Cardiac muscle cell (in vitro differentiated cells and primary cell): ENCODE measurements at places on chromosomes 16 and 17.

DNA sequence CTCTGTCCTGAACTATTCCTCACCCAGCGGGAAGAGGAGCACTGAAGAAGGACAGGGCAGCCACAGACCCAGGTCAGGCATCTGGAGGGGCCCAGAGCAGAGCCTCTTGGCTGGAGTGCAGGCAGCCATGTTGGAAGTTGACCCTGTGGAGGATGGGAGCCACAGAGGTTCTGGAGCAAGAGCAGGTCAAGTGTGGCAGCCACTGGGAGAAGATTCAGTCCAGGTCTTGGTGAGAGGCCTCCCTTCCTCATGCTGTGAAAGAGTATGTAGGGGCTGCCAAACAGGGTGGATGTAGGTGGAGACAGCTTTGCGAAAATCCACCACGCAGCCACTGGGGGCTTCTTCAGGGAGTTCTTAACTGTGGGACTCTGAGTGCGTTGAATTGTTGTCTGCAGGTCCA lies 590 bp upstream of the CD79B start:
- DNase-seq, result no peak

DNA sequence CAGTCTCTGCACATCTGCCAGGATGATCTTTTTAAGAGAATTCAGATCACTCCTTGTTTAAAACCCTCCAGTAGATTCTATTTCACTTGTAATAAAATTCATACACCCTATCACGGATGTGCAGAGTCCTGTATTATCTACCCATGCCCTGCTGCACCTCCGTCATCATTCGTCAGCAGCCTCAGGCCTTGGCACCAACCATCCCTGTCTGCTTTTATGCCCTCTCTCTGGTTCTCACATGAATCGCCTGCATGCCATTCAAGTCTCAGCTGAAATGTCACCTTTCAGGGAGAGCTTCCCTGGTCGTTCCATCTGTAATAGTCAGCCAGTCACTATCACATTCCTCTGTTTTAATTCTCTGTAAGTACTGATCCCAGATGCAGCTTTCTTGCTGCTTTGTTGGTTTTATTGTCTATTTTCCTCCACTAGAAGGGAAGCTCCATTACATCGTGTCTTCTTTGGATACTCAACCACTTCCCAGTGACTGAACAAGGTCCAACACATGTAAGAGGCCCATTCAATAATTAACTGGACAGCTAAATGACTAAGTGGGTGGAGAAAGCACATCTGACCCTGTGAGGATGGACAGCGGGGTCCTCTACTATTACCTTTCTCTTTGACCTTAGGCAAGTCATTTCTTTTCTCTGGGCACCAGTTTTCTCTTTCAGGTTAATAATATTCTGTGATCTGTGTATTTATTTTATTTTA lies 81.2 kb upstream of the GOT2 start:
- DNase-seq, result no peak

DNA sequence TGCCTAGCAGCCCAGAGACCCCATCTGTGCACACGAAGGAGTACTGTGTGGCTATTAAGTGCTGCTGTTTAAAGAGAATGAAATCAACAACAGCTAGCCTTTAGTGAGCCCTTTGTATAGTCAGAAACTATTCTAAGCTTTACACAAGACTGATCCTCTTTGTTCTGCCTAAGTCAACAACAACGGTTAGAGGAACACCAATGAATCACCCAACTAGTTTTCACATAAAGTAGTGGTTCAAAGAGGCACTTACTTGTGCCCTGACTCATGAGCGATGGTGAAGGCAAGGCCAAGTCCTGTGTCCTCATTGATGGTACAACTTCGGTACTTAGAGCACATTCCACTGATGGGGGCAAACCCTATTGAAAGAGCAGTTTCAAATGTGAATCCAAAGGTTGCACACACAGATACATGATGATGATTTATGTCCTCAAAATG lies 75.8 kb downstream of the ADAMTS18 start:
- DNase-seq, result peak; percentile 16

GRCh38 chr17:15239491-15239890 lies 25.6 kb downstream of the PMP22 start:
- DNase-seq, result no peak

DNA sequence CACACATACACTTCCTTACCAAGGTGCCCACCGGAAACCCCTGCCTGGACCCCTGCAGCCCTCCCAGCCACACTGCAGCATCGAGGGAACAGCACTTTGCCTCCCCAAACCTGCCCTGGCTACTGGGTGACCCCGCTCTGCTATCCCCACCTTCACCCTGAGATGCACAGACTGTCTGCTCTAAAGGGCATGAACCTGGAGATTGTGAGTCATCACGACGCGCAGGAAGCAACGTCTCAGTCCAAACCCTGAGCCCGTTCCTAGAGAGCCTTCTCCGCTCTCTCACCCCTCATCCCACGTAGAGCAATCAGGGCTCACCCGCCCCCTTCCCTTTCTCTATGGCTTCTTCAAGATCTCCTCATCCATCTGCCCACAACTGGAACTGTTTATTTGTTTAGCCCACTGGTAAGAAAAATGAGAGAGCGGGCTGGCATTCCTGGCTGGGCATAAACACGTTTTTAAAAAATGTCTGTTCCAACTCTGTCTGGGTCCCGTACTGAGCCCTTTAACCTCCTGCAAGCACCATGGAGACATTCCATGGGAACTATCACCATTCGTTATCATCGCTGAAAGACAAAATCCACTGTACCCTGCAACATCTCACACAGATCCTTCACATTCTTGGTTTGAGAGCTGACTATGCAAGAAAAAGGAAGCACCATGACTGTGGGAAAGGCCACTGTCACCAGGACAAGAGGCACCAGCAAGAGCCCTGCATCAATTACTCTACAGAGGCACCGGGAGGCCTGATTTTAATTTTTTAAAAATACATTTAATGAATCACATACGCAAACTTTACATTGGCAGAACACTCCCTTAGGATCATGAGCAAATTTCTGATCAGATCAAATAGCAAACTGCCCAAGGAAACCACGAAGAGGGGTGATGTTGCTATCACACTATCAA lies 28.2 kb downstream of the ZFHX3 start:
- DNase-seq, result peak; percentile 44

GRCh38 chr17:51647067-51647466 lies 386.7 kb downstream of the UTP18 start:
- no peak for DNase-seq

DNA sequence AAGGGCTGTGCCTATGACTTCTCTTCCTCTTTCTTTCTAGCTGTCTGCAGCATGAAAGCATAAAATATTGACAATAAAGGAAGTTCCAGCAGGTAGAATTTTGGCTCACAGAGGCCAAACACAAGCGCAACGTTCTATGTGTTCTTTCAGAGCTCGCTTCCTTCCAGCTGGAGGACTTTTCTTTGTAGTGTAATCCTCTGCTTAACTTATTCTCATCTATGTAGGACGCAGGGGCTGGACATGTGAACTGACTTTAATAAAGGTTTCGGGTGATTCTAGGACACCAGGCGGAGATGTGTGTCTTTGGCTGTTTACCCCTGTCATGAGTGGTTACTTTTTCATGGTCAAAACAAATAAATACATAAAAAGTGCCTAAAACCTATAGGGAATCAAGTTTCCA lies 191.5 kb upstream of the MAF start:
- DNase-seq, result no peak

DNA sequence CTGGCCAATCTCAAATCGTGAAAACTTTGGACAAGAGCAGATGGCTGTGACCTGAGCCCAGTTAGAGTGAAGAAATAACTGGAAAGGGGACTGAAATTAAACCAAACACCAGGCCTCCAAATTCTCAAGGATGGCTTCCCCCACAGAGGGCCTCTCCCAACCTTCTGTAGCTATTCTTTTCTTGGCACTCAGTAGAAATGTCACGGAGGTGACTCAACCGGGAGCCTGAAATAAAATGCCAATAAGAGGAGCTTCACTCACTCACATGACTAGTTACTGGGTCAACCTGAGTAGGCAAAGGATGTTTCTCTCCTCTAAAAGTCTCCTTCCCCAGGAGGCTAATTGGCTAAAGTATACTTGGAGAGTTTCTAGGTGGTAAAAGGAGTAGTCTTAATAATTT lies 230.7 kb downstream of the MAF start:
- DNase-seq, result no peak

- peak; percentile 77 for DNase-seq
Observed at GRCh38 chr17:42518755-42519545, 17.1 kb upstream of the NAGLU start.

DNA sequence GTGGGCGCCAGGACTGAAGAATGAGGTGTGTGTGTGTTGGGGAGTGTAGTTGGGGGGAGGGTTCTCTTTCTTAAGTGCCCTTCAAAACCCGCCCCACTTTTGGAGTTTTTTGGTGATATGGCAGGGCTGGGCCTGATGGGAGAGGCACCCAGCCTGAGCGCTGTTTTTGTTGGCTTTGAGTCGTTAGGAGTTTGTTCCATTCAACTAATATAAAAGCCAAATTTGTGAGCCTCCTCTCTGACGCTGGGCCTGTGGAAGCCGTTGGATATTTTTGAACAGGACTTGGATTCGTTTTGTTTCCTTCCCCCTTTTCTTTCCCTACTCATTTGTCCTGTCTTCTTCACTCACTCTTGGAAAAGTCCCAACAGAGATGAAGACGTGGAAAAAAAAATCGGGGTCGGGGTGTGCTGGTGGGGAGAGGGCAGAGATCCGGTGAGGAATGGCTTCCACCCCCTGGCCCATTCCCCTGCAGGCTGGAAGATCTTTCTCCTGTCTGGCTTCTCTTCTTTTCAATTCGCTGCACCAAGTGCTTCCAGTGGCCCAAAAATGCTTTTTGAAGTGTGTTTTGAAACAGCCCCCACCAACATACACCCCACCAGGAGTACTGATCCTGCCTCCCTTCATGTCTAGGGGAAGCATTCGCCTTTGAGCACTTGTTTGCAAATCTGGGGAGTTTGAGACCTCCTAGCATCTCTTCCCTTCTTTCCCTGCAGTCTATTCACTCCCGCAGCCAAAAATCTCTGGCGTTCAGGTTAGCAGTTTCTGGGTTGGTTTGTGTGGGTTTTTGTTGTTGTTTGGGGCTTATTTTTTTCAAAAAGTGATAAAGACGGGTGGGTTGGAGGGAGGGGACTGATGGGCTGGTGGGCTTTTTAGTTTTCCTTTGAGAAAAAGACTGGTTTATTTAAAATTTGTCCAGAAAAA lies 2.6 kb downstream of the FZD2 start:
- DNase-seq, result no peak

GRCh38 chr16:54933281-54934011 lies 2.8 kb downstream of the IRX5 start:
- DNase-seq, result peak; percentile 46

GRCh38 chr16:17173281-17173680 lies 297.5 kb downstream of the XYLT1 start:
- peak; percentile 37 for DNase-seq

GRCh38 chr17:42362245-42362961 lies 25.8 kb downstream of the STAT3 start:
- DNase-seq, result no peak

DNA sequence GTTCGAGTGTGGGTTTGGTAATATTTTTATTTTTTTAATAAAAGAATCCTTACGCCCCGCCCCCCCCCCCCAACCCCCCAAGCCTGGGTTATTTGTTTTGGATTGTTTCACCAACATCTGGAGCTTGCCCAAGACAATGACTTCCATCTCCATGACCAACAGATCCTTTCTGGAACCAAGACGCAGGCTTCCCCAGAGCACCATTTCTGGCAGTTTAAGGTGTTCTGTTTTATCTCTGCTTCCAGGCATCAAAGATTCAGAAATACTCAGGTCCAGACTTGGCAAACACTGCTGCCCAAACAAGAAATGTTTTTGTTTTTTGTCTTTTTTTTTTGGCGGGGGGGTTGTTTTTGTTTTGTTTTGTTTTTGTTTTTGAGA lies 56.1 kb downstream of the PLXDC1 start:
- DNase-seq, result no peak

GRCh38 chr16:70290949-70291519 lies 1.7 kb upstream of the AARS1 start:
- DNase-seq, result no peak

DNA sequence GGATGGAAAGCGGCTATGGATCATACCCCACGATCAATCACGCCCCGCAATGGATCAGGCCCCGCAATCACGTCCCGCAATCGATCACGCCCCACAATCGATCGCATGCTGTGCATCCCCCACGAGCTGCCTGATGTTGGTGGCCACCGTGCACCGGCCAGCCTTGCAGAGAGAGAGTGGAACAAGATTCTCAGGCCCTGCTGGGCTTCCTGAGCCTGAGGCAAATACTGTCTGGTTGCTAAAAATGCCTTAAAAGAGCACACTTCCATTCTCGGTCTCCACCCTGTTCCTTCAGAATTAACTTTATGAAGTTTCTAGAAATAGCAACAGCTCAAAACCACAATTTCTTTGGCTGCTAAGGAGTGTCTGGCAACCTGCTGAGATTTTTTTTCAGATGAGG lies 81.5 kb downstream of the VPS53 start:
- DNase-seq, result no peak

- no peak for DNase-seq
Observed at GRCh38 chr16:80147026-80147655, 393.7 kb upstream of the DYNLRB2 start.

DNA sequence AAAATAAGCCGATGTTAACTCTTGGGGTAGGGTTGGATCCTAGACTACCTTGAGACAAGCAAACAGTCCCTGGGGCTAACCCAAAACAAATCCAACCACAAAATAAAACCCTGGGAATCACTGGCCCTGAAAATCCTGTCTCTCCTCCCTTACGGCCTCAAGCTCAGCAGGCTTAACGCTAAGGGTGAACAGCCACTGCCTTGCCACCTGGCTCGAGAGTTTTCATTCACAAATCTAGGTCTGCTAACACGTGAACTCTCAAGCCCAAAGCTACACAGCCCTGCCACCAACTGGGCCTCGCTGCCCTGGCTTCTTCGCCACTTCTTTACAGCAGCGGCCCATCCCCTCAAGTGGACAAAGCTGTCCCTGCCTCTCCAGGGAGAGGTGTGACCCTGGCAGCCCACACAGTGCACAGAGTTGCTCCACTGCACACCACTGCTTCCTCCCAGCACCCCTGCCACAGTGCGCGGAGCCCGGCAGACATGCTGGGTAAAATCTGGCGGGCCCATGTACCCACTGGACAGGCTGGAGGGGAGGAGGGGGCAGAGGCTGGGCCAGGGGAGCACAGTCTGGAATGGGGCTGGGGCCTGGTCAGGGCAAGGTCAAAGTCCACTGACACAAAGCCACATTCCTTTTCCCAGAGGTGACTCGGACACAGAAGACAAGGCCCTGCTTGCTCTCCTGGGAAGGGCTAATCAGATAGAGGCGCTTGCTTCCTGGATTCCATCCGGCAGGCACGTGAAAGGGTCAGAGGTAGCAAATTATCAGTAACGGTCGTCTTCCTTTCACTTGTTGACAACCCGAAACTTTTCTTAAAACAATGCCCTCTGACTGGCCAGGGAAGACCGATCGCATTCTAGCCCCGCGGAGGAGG lies 996 bp downstream of the PCYT2 start:
- no peak for DNase-seq
